Effector memory CD4-positive, alpha-beta T cell (primary cell): ENCODE measurements at places on chromosomes 3 and 15.

DNA sequence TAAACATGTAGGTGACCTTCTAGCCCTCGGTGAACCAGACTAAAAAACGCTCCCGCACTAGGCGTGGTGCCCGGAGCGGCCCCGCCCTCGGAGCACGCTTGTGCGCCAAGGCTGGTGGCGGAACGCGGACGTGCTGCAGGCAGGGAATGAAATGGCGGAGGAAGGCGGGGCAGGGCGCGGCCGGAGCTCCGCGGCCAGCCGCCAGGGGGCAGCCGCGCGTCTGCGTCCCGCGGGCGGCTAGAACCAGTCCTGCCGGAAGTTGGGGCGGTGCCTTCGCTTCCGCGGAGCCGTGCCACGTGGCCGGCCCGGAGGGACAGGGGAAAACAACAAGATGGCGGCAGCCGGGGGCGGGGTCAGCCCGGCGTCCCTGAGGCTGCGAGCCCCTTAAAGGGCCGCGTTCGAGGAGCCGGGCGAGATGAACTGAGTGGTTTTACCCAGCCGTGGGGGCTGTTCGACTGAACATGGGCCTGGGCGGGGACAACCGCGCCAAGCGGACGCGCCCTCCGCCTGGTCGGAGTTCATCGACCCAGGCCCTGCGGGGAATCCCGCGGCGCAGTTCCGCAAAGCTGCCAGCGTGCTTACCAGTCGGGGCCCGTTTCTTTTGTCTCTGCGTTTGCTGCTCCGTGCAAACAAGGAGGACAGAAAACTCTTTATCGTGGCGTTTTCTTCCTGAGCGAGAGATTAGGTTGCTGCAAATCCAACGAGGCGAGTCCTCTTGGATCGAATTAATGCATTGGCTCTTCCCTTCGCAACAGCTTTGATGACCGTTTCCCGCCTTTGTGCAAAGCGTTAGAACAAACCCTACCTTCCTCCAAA, 90.9 kb upstream of the CHD2 start:
- DNase-seq, result peak; percentile 98

DNA sequence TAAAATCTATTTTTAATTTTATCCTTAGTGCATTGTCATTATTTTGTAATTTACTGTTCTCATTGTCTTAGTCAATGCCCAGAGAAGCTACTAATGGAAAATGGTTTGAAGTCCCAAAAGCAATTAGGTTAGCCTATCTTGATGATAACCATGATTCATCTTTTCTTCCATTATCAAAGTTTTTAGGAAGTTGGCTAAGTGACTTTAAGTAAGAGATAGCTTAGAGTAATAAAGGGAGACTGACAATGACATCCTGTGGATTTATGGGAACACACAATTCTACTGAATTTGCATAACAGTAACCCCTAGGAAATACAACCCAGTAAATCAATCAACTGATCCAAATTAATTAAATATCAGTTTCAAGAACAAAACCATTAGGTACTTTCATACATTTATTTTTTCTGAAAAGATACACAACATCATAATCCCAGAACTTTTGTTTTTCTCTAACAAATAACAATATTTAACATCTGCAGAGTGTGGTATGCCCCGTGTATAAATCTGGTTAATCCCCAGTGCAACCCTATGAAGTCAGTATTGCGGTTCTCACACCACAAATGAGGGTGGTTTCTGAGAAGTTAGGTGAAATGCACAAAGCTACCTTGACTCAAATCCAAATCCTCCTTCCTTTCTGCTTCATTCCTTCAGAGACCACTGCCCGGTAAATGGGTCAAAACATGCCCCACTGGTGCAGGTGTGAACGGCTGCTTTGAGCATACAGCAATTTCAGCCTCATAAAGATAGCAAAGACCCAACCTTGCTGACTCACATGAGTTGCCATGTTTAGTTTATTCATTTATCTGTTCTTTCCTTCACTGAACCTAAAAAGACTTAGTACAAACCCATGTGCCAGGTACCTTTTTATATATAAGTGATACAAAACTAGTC, 202.1 kb downstream of the TBL1XR1 start:
- no peak for DNase-seq

- DNase-seq, result no peak
Observed at GRCh38 chr15:79653533-79653932, 221.4 kb downstream of the MINAR1 start.

DNA sequence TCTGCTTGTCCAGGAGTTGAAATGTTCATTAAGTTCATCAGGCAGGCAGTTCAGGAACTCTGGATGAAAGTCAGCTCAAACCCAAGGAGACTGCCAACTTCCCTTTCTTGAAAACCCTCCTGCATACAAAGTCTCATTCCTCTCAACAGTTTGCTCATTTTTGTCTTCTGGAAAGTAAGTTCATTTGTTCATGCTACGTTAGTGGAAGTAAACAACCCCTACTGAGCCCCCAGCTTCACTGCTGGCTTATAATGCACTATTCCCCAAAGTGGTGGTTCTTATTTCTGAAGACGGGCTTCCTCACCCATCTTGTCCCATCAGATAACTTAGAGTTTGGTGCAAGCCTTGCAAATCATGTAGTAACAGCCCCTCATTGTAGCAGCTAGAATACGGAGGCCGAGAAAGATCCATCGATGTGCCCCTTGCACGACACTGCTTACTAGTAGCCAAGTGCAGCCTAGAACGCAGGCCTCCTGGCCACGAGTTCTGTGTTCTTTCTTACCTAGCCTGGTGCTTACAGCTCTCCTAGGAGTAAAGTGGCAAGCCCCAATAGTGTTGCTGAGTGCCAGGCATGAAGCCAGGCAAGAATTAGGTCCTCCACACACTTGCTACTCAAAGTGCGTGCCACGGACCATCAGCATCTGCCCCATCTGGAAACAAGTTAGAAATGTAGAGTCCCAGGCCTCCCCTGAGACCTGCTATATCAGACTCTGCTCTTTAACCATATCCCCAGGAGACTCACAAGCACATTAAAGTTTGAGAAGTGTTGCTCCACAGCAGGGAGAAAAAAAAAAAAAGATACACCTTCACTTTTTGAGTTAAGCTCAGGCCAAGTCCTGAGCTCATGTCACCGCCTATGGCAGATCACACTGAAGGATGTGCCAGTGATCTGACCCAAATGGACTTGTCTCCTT, 82.5 kb downstream of the RFTN1 start:
- no peak for DNase-seq

- peak; percentile 34 for DNase-seq
Observed at GRCh38 chr3:47578119-47578632, 489 bp downstream of the CSPG5 start.

DNA sequence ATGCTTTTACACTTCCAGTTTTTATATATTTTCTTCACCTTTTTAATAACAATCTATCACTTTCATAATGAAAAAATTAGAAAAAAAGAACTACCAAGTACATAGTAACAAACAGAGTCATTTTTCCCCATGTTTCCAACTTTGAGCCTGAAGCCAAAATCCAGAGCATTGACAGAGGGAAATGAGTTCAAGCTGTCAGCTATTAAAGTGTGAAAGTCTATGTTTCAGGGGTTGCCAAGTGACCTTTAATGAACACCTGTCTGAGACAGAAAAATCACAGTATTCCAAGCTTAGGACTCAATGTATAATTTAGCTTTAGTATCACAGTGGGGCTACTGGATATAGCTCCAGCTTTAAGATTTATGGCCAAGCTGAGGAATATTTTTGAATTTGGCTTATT, 128.3 kb upstream of the GADL1 start:
- DNase-seq, result no peak

DNA sequence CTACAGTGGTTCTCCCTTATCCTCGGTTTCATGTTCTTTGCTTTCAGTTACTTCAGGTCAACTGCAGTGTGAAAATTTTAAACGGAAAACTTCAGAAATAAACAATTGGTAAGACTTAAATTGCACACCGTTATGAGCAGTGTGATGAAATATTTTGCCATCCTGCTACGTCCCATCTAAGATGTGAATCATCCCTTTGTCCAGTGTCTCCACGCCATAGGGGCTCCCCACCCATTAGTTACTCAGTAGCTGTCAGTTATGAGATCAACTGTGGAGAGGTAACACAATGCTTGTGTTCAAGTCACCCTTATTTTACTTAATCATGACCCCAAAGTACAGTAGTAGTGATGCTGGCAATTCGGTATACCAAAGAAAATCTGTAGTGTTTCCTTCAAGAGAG, 47.4 kb downstream of the TJP1 start:
- DNase-seq, result no peak

DNA sequence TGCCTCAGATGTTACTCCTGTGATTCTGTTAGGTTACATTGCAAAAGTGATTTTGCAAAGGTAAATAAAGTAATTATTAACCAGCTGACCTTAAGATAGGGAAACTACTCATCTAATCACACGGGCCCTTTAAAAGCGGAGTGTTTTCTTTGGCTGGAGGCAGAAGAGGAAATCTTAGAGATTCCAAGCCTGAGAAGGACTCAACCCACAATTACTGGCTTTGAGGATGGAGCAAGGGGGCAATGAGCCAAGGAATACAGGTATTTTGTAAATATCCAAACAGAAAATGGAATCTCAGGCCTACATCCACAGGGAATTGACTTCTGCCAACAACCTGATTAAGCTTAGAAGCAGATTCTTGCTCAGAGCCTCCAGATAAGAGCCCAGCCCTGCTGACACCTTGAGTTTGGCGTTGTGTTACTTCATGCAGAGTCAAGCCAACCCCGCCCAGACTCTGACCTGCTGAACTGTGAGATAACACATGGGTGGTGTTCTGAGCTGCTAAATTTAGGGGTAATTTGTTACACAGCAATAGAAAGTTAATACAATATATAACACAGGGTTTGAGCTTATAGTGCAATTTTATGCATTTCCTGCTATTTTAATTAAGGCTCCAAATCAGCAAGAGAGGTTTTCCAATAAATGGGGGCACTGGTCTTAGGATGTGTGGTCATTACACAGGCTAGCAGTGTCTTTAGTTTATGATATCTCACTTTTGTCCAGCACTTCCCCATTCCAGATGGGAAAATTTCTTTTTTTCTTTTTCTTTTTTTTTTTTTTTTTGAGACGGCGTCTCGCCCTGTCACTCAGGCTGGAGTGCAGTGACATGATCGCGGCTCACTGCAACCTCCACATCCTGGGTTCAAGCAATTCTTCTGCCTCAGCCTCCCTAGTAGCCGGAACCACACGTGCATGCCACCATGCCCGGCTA, 19.5 kb downstream of the NFKBIZ start:
- DNase-seq, result no peak

DNA sequence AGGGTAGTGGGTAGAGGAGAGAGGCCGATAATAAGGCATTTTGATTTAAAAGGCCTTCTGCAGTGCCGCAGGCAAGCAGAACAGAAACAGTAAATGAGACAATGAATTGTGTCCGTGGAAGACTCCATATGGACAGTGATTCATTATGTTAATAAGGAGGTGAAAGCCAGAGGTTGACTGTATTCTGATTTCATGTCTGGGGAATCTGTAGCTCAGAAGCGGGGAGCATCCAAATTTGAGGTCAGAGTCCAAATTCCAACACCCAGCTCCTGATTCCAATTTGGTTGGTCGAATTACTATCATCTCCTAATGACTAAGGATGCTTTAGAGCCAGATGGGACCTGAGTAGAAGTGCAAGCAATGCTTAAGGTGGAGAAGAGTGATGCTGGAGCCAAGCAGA, 1.0 kb upstream of the TBC1D21 start:
- DNase-seq, result no peak

DNA sequence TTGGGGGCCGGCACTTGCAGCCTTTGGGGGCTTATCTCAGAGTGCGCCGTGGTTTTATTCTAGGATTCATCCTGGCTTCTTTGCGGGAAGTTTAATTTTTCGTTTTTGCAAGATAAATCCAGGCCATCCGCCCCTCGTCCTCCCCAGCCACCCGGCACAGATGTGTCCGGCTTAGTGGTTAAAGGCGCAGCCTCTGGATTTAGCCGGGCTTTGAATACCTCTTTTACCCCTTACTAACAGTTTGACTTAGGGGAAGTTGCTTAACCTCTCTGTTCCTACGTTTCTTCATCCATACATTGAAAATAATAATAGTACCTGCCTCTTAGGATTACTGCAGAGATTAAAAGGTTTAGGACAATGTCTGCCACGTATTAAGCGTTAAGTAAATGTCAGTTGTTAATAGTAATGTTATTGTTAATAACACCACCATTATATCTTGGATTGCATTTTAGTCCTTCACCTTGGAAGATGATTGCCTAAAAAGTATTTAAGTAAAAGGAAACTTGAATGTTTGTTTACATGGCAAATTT, 714 bp downstream of the ECT2 start:
- DNase-seq, result no peak

- DNase-seq, result no peak
Observed at GRCh38 chr3:150080058-150080730, 109.5 kb upstream of the PFN2 start.

DNA sequence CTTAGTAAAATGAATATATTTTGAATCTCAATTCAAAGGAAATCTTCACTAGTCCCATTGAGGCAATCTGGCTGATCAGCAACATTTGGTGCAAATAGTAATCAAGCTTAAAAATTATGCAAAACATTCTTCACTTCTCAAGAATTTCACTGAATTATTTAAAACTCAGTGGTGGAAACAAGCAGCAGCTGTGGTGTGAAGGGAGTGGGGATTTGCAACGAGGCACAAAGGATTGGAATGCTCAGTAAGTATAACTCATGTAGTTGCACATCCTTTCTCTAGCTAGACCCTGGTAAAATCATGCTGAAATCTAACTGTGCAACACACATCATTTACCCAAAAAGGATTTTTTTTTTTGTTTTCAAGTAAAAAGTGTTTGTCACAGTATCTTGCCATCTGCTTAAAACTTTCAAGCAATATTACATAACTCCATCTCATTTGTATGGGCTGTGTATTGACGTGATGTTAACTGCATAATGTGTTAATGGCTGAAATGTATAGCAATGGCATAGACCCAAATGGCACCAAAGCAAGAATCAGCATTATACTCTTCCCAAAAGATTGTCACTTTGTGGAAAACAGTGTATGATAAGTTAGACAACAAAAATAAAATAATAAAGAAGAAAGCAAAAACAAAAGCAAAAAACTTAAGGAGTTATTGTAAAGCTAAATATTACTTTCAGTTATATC, 816.6 kb downstream of the EPHA3 start:
- no peak for DNase-seq
